Activated naive CD4-positive, alpha-beta T cell (primary cell): ENCODE measurements at places on chromosomes 11 and 22.

GRCh38 chr11:60842668-60843600 lies 1.0 kb downstream of the CCDC86 start:
- DNase-seq, result no peak

DNA sequence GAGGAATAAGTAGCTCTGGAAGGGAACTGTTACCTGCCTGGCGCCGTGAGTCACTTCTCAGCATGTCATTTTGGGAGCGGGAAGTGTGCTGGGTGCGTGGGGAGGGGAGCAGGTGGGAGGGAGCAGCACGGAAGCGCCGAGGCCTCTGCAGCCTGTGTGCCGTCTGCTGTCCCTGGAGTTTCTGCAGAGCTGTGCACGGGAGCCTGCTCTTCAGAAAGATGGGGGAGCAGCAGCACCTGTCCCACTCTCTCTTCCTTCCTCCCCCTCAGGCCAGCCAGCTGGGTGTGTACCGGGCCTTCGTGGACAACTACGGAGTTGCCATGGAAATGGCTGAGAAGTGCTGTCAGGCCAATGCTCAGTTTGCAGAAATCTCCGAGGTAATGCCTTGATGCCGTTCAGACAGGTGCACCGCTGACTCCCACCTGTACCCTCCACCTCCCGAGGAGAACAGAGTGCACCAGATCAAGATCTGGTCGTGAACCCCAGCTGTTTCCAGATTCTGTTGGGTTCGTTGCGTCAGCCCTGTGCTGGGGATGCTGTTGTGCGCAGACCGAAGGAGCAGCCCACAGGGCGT lies 87.9 kb downstream of the BCR start:
- DNase-seq, result no peak

DNA sequence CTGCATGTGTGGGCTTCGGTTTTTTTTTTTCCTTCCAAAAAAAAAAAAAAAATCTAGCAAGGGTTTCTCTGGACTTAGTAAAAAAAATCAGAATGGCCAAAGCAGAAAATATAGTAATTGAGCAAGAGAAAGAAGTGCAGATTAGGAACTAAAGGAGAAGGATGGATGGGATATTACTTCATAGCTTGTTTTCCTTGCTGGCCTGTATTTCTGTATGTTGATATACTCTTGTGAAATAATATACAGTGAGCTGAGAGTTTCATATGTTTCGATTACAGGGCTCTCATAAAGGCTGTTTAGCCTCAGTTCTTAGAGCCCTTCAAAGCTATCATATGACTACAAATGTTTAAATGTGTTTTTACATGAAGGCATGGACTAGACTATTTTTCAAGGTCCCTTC lies 34.3 kb upstream of the NFRKB start:
- DNase-seq, result no peak

DNA sequence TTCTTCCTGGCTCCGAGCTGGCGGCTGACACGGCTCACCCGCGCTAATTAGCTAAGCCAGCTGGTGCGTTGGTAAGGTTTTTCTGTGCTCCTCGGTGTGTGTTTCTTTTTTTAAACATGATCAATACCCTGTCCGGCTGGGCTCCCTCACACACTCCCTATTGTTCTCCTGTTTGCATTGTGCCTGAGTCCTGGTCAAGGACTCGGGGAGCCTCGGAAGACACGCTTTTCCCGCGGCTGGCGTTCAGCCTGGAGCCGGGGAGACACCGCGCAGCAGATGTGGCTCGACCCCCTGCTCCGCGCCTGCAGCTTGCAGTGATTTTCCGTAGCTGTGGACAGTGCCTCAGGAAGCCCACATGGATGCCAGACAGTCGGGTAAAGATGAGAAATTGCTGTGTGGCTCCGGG lies 454.9 kb upstream of the CADM1 start:
- no peak for DNase-seq

DNA sequence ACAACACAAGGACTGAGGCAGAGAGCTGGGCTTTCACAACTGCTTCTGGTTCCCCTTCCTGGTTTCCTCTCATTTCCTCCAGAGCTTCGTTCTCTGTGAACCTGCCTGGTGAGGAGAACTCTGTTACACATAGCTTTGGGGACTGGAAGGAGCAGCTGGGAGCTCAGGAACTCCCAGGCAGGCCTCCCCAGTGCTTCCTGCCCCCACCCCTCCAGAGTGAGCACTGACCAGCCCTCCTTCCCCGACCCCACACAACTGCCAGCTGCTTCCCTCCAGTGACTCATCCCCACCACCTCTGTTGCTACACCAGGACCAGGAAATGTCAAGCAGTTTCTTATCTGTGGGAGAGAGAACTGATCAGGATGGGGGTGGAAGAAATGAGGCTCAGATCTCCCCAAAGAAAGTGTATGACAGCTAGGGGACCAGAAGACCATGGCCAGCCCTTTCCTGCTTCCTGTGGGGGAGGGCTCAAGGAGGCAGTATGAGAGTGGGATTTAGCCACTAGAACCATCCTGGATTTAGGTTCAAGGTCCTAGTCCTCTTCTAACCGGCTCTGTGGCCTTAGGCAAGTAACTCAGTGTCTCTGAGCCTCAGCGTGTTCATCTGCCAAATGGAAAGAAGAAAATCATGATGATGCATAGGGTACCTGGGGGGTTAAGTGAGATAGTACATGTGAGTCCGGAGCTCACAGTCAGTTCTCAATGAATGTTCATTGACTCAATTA lies 4.5 kb upstream of the TP53I11 start:
- no peak for DNase-seq
